Hematopoietic multipotent progenitor cell treated with erythropoietin and hydrocortisone succinate and interleukin-3 and kit ligand, for 15 days (in vitro differentiated cells): ENCODE measurements at places on chromosomes 5 and 9.

DNA sequence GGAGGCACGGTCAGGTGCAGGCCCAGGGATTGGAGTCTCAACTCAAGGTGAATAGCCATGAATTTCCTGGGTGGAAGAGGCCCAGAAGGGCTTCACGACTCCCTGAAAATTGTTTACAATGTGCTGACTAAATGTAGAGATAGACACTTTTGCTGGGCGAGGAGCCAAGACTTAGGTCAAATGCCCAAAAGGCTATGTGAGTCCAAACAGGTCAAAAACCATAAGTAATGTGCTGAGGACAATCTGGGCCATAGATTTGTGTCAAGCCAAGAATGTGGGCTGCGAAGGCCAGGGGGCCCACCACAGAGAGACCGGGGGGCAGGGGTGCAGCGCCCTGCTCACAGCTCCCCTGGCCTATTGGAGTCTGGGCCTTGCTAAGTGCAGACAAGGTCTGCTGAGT lies 197.8 kb downstream of the HSPA4 start:
- no peak for DNase-seq

GRCh38 chr5:153613144-153613543 lies 122.7 kb downstream of the GRIA1 start:
- no peak for DNase-seq

- no peak for DNase-seq
These were observed 235.4 kb downstream of the CDH9 start for GRCh38 chr5:26802944-26803343.

DNA sequence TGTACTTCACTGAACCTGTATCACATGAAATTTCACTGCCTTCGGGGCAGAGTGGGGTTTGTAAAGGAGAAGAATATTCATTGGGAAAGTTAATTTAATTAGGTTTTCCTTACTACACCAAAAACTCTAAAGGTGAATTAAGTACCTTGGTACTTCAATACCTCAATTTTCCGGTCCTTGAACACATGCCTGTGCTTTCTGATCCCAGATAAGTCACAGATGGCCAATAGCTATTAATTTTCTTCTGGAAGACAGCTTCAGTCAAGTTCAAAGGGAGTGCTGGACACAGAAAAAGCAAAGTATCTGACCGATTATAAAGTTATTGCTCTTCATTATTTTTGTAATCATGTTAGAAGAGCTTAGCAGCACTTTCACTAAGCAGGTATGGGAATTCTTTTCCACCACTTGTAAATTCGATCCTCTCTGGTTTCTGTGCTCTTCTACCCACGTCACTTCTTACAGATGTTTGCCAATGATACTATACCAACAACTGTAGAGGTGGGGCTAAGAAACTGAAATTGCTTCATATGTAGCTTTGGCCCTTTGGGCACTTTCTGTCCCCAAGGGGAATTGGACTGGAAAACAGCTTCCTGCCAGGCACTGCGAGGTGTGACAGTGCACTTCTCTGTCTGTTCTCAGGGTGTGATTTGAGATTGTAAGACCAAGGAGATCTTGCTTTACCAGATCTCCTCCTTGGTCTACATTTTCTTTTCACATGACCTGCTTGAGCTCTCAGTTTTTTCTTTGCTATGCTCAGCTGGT lies 164.0 kb downstream of the CCDC192 start:
- DNase-seq, result no peak

- DNase-seq, result no peak
These were observed 25.3 kb upstream of the LTC4S start for GRCh38 chr5:179768326-179769085.

DNA sequence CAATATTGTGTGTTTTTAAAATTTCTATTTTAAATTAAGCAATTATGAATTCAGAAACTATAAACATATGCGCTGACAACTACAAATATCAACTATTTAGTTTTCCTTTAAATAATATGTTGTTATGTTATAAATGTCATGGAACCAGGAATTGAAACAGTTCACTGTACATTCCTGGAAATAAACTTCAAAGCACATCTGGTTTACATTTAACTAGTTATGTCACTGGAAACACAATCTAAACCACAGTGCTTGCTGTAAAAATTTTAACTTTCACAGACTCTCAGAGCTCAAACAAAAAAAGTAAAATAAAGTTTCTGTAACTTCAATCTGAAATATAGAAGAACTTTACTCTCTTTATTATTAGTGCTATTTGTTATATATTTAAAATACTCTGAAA lies 179.2 kb downstream of the FBN2 start:
- DNase-seq, result no peak

DNA sequence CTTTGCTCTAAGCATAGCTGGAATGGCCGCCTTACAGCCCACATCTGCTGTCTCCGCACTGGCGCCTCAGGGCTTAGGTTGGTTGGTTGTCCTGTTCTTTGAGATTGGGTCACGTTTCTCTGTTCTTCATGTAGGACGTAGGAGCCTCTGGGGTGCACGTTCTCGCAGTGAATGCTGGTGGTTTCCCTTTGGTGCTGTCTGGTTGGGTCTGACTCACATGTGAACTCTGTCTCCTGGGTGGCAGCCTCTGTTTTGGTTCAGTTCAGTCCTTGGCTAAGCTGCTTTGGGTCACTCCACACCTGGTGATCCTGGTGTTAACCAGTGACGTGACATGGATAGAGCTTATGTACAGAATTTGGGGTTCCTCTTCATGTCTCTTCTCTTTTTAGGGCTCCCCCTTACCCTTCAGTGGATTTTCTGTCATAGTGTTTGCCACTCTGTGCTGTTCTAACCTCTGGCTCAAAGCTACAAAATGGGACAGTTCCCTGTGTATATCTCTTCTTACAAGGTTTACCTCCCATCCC lies 12.6 kb upstream of the LPCAT1 start:
- no peak for DNase-seq

GRCh38 chr5:20041326-20042274 lies 53.6 kb upstream of the CDH18 start:
- DNase-seq, result no peak

DNA sequence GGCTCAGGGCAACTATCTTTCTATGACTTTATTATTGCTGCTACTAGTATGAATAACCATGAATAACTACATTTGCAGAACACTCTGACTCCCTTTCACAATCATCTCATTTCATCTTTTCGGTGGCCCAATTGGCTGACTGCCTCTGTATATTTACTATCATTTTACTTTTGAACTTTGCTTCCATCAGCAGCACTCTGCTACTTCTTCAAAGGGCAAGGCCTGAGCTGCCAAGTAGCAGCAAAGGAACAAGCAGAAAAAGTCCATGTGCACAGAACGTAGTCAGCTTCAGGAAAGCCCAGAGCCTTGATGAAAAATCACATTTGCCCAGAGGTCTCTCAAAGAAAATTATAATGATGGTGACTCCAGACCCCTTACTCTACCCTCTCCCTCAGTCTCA lies 214.5 kb upstream of the PUM3 start:
- no peak for DNase-seq

DNA sequence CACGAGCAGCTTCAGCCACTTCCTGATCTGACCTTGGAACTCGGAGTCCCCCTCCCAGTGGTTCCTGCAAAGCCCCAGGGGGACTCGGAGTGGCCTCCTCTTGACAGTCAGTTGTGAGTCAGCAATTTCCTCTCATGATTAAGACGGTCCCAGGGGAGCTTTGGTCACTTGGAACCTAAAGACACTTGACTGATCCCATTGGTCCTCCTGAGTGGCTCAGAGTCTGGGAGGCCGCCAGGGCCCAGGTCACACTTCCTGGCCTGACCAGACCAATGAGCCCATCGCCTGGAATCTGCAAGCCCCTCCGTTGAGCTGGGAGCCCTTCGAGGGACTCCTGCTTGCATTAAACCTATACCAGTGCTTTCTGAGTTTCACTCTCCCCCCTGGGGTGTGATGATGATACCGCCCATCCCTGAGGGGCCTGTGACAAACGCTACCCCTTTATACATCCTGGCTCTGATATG lies 29.1 kb downstream of the TSPAN17 start:
- DNase-seq, result no peak

DNA sequence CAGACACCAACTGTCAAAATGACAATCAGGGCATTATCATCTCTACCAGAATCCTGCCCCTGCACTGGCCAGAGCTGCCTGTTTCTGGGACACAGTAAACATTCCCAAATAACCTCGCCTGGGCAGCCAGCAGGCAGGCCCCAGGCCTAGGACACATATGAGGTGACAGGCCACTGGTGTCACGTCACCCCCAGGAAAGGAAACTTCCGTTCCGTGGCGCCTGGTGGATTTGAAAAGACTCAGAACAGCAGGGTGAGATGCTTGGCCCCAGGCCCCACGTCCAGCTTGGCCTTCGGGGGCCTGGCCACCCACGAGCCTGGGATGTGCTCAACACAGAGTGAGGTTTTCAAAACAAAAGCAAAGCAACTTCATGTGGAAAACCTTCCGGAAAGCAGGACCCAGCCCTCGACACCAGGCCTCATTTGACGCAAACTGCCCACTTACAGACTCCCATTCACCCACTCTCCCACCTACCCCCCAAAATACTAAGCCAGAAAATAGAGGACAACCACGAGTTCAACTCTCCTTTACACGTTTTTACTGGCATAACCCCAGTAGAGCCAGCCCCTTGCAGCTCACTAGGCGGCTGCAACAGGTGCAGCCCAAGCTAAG lies 1.2 kb downstream of the SEMA4D start:
- DNase-seq, result no peak

DNA sequence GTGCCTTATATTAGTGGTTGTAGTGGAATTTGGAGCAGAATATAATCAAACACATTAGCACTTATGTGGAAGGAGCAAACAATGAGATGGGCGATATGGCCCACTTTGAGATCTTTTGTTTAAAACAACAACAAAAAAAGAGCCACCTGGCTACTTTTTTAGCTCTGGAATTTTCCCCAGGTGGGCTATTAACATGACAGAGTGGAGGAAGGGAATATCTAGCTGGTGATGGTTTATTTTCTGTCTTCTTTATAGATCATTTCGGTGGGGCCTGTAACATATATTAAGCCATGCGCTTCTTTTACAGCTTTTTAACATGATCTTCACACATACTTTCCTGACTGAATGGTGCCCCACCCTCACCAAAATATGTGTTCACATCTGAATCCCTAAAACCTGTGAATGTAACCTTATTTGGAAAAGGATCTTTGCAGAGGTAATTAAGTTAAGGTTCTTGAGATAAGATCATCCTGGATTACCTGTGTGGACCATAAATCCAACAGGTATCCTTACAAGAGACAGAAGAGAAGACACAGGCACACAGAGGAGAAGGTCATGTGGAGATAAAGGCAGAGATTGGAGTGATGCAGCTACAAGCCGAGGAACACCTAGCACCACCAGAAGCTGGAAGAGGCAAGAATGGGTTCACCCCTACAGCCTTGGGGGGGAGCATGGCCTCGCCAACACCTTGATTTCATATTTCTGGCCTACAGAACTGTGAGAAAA lies 16.6 kb upstream of the ENTREP1 start:
- DNase-seq, result no peak

- DNase-seq, result no peak
These were observed 36.2 kb downstream of the EPB41L4A start for GRCh38 chr5:112382886-112383285.

- DNase-seq, result no peak
These were observed 159.2 kb upstream of the PLPPR1 start for GRCh38 chr9:100869326-100869725.

- DNase-seq, result no peak
These were observed 628.0 kb upstream of the ADAMTS16 start for GRCh38 chr5:4511996-4512656.

DNA sequence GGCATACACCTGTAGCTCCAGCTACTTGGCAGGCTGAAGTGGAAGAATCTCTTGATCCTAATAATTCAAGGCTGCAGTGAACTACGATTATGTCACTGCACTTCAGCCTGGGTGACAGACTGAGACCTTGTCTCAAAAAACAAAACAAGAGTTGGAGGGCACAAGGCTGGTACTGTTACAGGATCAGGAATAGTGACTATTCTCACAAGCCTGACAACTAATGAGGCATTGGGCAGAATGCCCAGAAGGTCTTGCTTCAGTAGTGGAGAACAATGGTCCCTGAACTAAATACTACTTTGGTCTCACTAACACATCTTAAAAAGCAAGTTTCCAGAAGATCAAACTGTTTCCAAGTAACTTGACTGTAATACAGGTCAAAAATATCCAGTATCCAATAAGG lies 182.9 kb upstream of the RFX3 start:
- DNase-seq, result no peak

- DNase-seq, result no peak
These were observed 35.3 kb downstream of the CPEB4 start for GRCh38 chr5:173923218-173924095.

DNA sequence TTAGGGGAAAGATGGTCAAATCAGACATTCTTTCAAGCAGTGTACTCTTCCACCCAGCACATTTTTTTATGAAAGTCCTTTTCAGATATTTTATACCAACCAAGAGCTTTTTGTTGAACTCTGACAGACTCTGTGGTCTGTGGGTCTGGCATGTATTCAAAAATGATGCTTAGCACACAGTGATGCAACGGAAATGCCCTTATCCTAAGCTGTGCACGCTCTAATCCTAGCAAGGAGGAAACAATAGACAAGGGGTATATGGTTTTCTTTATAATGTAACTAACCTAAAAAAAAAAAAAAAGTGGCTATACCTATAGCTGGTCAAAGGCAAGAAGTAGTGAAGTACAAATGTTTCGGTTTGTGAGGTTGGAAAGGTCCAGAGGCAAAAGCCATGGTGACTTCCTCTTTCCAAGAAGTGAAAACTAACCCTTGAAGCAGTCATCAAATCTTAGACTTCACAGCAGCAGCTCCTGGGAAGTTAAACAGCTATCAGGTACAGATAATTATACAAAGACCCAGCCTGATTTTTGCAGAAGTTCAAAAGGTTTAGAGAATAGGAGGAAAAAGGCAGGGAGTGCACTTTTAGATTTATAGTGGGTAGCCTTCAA lies 82.5 kb downstream of the SEMA6A start:
- no peak for DNase-seq

DNA sequence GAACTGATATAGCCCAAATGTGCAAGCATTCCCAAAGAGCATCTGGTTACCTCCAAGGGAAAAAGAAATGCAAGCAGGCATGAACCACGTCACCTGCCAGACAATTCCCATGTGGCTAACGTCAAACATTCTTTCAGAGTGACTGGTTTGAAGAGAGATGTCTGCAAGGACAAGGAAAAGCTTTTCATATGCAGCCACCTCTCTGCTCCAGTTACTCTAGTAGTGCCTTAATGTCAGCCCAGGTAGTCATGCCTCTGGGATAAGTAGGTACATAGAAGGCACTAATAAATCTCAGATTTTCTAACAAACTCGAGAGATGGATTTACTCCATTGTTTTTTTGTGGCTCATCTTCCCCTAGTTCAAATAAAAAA lies 96.8 kb upstream of the IFNK start:
- DNase-seq, result no peak

- DNase-seq, result no peak
These were observed 34.9 kb upstream of the EPB41L4B start for GRCh38 chr9:109355564-109356297.
